ENCODE measurements at places on chromosomes 2 and 18. TPM values are rescaled to one million over a fixed set of nuclear protein-coding genes. Genes with fewer than 3 reads are reported as not detected.

- H3K36me3 ChIP-seq, result no peaks in the 10 kb centered on the region
- H3K27me3 ChIP-seq, result no peaks in the 10 kb centered on the region
- DNase-seq, result no peak
Observed at GRCh38 chr18:40006634-40007033, 1948.4 kb upstream of the PIK3C3 start.

- H3K27me3 ChIP-seq, result no peaks in the 10 kb centered on the region
- no peak for DNase-seq
- no peak overlapping the region for H3K4me3 ChIP-seq
- H3K4me1 ChIP-seq, result no peaks in the 10 kb centered on the region
Observed at GRCh38 chr18:72840109-72840508, 27.7 kb downstream of the NETO1 start.

GRCh38 chr2:231680992-231681852, 27.1 kb upstream of the PTMA start:
- DNase-seq, result no peak
- no peaks in the 10 kb centered on the region for H3K4me1 ChIP-seq
- no peaks in the 10 kb centered on the region for H3K36me3 ChIP-seq
- H3K27ac ChIP-seq, result no peak overlapping the region

DNA sequence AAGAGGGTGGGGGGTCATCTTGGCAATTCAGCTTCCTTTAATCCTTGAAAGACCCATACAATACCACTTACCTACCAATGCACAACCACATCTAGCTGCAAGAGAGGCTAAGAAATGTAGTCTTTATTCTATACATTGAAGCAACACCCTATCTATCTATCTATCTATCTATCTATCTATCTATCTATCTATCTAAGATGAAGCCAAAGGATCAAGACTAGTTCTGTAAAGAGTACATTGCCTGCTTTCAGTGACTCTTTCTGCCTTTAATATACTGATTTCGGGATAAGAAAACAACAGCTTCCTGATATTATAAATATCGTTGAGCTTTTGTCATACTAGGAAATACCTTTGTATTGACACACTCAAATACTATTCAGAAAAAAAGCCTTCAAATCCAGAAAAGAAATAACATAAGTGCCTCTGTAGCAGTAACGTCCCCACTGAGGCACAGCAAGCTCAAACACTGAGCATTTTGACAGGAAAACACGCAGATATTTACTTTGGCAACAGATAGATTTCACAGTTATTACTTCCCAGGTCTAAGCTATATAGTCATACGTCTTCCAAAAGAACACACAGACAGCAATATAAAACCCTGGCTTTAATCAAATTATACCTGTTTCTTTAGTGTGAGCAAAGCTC, 139.4 kb upstream of the SERTAD2 start:
- no peaks in the 10 kb centered on the region for H3K36me3 ChIP-seq
- H3K27ac ChIP-seq, result no peak overlapping the region
- no peaks in the 10 kb centered on the region for H3K27me3 ChIP-seq
- DNase-seq, result no peak
- no peak overlapping the region for H3K4me3 ChIP-seq

GRCh38 chr2:121955426-121955825, 200.0 kb downstream of the TSN start:
- no peak for DNase-seq
- H3K4me3 ChIP-seq, result no peak overlapping the region
- no peaks in the 10 kb centered on the region for H3K36me3 ChIP-seq
- H3K4me1 ChIP-seq, result no peaks in the 10 kb centered on the region
- no peaks in the 10 kb centered on the region for H3K27me3 ChIP-seq
- no peak overlapping the region for H3K27ac ChIP-seq

DNA sequence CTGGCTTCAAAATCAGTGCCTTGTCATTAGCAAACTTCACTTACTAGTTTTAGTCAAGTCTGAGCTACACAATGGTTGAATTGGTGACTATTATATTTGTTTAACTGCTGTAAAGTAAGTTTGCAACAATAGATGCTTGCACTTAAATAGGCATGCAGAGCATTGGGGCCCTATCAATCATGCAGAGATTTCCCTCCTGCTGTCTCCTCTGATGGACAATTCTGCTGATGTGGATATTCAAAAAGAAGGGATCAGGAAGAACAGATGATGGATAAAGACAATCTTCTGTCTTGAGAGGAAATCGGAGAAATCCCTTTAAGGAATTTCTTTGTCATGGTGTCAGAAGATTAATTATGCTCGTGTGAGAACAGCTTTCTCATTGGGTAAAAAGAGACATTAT, 89.0 kb downstream of the GREB1L start:
- no peaks in the 10 kb centered on the region for H3K4me1 ChIP-seq
- no peak overlapping the region for H3K27ac ChIP-seq
- H3K27me3 ChIP-seq, result no peaks in the 10 kb centered on the region
- no peak overlapping the region for H3K4me3 ChIP-seq
- H3K36me3 ChIP-seq, result no peaks in the 10 kb centered on the region

DNA sequence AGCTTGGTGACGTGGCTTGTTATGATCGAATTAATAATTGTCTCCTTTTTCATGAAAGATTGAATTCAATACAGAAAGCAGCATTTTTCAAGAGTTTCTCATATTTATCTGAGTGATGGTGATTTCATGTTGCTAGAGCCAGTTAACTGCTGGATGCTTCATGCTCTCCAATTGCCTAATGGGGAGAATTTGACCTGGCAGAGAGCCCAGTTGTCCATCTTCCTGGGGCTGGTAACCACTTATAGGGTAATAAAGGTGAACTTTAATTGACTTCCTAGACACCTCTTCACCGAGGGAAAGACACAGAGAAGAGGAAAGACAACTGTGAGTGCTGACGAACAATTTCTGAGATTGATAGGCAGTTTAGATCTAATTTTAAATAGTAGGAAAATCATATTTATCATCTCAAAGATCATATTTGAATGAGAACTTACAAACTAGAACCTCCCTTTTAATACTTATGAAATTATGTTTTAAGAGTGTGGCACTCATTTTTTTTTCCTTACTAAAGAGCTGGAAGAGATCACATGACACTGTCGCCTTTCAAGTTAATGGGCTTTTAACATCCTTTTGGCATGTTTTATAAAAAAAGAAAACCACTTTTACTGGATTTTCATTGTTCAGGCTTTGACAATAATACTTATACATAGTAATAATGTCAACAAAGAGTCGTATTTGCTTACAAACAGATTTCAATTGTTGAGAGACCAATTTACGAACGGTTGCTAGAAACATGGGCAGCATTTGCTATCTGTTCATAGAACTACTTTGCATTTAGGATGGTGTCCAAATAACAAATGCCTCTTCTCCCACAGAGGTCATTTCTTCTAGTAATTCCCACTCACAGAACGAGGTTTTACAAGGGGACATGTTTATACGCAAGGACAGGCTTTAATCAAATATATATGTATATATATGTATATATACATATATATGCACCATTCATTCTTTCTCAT, 153.3 kb downstream of the RAPGEF4 start:
- DNase-seq, result no peak
- H3K27me3 ChIP-seq, result peaks cover 7% of the 10 kb centered on the region
- H3K4me1 ChIP-seq, result no peaks in the 10 kb centered on the region
- no peak overlapping the region for H3K4me3 ChIP-seq
- H3K27ac ChIP-seq, result no peak overlapping the region
- no peaks in the 10 kb centered on the region for H3K36me3 ChIP-seq

GRCh38 chr2:231910771-231911170, 15.4 kb downstream of the NPPC start:
- no peaks in the 10 kb centered on the region for H3K4me1 ChIP-seq
- DNase-seq, result no peak
- no peaks in the 10 kb centered on the region for H3K36me3 ChIP-seq
- H3K27me3 ChIP-seq, result no peaks in the 10 kb centered on the region
- no peak overlapping the region for H3K4me3 ChIP-seq
- no peak overlapping the region for H3K27ac ChIP-seq

- H3K27ac ChIP-seq, result no peak overlapping the region
- no peaks in the 10 kb centered on the region for H3K27me3 ChIP-seq
- no peak overlapping the region for H3K4me3 ChIP-seq
- H3K36me3 ChIP-seq, result no peaks in the 10 kb centered on the region
- no peak for DNase-seq
Observed at GRCh38 chr2:25184254-25184653, 15.9 kb upstream of the POMC start.

GRCh38 chr18:25066516-25066915, 285.4 kb downstream of the ZNF521 start:
- DNase-seq, result no peak
- H3K27me3 ChIP-seq, result no peaks in the 10 kb centered on the region
- H3K27ac ChIP-seq, result no peak overlapping the region

The G6PC2 gene
- polyA plus RNA-seq, result not detected

The MYO7B gene
- polyA plus RNA-seq, result not detected

The CRYGD gene
- polyA plus RNA-seq, result not detected

The SCN3A gene
- not detected for polyA plus RNA-seq

The ITPRIPL1 gene
- 10.0 TPM for polyA plus RNA-seq
